Thoracic aorta (tissue), 2 donors: ENCODE measurements at places on chromosomes 11 and 22.
A peak's percentile ranks its signal among the peaks of the same experiment; 100 is the strongest.

- no peak for DNase-seq
These were observed 21.8 kb downstream of the MYO7A start for GRCh38 chr11:77149716-77150392.

DNA sequence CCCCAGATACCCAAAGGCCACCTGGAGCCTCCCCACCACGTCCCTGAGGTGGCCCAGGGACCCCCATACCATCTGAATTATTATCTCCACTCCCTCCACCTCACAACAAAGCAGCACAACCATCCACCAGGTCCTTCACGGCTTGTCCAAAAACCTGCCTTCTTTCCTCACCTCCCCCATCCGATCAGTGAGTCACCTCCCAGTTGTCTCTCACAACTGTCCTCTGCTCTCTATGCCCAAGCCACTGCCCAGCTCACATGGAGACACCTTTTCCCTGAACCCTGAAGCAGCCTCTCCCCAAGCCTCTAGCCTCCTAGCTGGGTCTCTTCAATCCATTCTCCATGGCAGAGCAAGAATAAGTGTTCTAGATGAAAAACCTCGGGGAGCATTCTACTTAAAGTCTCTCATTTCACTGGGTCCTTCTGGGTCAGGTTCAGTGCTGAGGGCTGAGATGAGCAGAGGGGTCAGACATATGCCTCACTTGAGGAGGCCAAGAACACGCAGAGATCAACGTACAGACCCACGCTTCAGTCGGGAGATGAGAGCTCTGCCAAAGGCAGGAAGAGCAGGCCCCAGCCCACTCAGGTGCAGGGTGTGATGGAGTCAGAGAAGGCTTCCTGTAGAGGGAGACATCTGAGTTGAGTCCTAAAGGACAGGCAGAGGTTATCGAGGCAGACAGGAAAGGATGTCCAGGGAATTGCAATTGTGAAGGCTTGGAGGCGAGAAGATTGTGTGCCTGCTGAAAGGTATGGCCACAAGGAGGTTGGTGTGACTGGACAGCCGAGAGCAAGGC lies 74.7 kb downstream of the PDE2A start:
- no peak for DNase-seq

DNA sequence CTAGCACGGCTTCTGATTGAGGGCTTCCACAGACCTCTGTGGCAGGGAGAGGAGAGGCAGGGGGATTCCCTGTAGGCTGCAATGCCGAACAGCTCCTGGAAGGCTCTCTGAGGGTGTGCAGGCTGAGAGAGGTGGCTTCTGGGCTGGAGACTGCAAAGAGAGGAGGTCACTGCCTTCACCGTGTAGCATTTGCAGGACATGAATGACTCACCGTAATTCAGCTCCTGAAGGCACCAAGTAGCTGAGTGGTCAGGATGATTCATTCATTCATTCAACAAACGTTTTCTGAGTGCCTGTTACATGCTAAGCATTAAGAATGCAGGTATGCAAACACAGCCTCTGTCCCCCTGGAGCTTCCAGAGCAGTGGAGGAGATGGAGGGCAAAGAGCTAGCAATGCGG lies 18.0 kb upstream of the EIF3D start:
- DNase-seq: no peak

DNA sequence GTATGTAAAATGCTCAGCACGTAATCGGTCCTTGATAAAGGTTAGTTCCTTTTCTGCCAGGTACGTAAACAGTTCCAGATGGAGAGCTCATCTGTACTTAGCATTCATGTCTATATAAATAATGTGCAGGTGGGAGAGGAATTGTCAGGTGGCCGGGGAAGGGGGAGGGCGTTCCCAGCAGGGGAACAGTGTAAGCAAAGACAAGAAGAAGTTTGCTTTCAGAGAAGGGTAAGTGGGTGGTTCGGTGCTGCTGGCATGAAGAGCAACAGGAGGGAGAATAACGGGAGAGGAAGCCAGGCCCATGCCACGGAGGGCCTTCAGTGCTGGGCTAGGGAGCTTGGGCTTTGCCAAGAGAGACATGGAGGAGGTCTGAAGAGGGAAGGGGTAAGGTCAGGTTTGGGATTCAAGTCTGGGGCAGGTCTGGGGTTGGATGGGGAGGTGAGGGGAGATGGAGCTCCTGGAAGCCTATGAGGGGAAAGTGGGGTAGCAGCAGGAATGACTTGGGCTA lies 11.4 kb upstream of the WNT11 start:
- DNase-seq: no peak

GRCh38 chr11:10438458-10438857 lies 16.6 kb upstream of the AMPD3 start:
- DNase-seq: no peak

GRCh38 chr11:12377824-12378593 lies 638 bp downstream of the PARVA start:
- DNase-seq: peak; percentile 32

DNA sequence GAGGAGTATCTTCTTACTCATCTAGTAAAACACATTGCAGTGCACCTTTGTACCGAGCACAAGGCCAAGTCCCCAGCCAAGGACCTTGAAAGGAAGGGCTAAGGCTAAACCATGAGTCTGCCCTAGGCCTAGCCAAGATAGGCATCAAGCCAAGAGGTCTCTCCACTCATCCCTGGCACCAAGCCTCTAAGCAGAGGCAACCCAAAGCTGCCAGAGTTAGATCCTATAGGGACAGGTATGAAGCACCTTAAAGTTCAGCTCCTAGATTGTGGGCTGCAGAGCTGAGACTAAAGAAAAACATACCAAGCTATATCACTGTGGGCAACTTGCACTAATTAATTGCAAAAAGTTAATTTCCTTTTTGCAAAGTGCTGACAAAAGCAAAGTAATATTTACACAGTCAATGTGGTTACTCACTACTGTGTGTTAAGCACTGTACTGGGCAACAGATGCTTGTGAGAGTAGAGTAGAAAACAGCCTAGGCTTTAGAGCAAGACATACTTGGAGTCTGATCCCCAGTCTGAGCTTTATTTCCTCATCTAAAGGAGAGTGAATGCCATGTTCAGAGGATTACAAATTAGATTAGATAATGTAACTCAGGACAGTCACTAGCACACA lies 7.2 kb downstream of the COA4 start:
- no peak for DNase-seq

DNA sequence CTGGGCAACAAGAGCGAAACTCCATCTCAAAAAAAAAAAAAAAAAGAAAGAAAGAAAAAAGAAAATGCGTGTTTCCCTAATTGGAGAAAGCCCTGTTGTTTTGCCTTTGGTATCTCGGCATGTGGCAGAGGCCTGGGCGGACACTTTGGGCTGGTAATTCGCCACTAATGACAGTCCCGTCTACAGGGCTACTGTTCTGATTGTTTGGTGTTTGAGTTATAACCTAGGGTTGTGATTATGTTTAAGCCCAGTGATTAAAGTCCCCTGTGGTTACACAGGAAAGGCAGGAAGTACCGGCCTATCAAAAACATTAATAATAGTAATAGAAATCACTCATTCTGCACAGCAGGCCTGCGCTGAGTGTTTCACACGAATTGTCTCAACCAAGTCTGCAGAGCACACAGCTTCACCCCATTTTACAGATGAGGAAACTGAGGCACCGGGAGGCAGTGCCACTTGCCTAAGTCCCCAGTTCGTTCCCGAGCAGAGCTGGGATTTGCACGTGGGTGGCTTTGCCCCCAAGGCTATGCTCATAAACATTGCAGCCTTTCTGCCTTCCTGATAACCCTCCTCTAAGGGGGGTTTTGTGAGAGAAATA lies 39.1 kb upstream of the GRAMD4 start:
- DNase-seq: no peak

DNA sequence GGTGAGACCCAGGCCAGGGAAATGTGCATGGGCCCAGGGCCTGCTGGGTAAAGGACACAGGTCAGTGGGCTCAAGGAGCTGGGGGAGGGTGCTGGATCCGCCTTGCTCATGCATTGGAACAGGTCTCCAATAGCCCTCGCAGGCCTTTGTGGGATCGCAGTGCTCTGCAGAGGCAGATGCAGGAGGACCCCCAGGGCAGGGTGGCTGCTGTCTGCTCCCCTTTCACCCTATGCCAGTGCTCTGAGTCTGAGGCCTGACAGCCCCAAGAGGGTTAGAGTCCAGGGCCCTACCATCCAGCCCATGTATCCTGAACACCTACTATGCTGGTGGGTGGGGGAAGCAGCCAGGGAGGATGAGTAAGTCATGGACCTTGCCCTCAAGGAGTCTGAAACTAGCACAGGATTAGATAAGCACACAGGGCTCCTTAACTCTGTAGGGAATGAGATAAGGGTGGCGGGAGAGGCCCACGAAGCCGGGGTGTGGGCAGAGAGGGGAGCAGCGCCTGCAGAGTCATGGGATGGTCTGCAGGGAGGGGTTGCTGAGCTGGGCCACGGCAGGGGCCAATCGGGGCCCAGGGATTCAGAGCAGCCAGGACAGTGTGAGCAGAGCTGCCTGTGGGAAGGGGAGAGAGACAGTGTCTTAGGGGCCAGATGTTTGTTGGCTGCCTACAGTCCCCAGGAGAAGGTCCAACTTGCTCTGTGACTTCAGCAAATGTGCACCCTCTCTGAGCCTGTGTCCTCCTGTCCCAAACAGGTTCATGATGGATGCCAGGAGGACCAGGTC lies 10.5 kb upstream of the EHD1 start:
- DNase-seq: no peak

DNA sequence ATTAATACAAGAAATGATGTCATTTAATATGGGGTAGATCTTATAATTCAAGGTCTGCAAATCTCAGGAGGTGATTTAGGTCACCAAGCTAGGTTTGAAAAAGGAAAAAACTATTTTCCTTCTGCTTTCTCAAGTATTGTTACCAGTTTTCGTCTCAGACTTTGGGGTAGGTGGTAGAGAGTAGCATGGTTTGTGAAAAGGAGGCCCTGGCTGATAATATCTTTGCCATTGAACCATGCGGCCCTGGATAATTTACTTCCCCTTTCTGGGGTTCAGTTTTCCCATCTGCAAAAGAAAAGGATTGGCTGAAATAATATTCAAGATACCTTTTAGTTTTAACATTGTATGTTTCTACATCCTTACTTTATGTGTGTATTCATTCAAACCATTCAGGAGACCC lies 92.1 kb downstream of the WNT11 start:
- DNase-seq: no peak

- no peak for DNase-seq
These were observed 113.1 kb downstream of the CADM1 start for GRCh38 chr11:115391160-115391559.

- no peak for DNase-seq
These were observed 45.9 kb upstream of the SYT7 start for GRCh38 chr11:61626580-61627380.

DNA sequence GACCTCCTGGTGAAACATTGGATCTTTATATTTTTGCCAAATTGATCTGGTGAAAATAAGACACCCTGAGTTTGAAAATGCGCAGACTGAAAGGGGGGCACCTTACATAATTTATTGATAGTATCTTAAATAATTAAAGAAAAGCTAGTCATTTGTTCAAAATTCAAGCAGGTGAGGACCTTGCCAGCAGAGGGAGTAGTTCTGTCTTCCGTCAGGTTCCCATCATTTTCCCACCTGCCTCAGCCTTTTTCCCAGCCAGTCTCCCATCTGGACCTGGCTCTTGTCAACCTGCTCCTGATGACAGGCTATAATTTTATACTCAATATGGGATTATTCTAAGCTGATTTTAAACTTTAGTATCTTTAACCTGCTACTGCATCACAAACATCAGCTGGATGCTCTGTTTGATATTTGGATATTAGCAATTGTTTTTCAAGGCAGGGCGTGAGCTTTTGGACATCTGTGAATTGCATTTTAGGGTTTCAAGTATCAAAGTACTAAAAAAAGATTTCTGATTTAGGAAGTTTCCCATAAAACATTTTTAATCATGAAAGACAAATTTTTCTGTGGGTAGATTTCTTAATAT lies 132.0 kb downstream of the ELP4 start:
- no peak for DNase-seq

GRCh38 chr11:31763296-31763695 lies 47.8 kb downstream of the PAX6 start:
- DNase-seq: no peak

DNA sequence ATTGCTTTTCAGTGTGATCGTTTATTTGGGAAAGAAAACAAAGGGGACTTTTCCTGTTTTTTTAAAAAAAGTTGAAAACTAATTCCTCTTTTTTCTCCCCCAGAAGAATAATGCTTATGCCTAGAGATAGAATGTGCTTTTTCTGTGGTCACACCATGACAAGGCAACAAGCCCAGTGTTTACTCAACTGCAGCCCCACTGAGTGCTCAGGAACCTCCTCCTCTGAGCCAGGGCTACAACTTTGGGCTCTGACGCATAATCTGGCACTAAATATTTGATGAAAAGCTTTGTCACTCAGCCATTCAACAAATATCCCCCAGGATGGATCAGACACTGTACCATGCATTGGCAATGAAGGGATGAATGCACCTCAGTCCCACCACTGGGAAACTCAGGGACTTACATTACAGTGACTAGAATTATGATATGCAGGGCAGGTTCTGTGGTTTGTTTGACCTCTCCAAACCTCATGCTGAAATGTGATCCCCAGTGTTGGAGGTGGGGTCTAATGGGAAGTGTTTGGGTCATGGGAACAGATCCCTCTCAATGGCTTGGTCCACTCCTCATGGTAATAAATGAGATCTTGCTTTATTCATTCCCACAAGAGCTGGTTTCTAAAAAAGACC lies 155.9 kb downstream of the CCDC34 start:
- no peak for DNase-seq

GRCh38 chr22:43432883-43433415 lies 21.1 kb downstream of the MPPED1 start:
- no peak for DNase-seq

DNA sequence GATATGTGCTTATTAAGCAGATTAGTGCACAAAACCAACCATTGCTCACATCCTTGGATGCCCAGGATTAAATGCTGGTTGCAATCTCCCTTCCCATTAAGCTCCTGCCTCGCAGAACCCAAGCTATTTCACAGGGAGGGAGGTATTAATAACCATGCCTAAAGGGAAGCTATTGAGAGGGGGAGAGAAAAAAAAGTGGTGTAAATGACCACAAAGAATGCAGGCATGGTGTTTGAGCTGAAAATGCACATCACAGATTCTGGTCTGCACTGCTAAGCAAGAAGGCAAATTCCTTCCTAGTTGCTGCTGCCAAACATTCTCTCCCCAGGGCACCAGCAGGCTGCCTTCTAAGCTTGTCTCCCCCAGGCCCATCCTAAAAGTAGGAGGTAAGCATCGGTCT lies 92.0 kb upstream of the ISX start:
- no peak for DNase-seq

- no peak for DNase-seq
These were observed 127.4 kb downstream of the SPON1 start for GRCh38 chr11:14089690-14090462.

GRCh38 chr11:116333001-116333535 lies 439.7 kb downstream of the BUD13 start:
- DNase-seq: no peak

DNA sequence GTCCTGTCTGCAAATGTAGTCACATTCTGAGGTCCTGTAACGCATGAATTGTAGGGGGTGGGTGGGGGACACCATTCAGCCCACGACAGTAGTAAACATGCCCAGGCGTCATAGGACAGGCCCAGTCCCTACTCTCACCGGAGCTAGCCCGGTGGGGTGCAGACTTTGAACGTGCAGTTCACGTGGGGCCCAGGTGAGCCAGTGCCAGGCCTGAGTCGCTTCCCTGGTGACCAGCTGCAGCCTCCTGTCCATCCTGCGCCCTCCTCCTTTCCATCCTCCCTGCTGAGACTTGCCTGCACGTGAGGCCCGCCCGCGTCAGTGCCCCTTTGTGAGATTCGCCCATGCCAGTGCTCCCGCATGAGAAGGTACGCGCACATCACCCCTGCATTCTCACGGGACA lies 116.8 kb downstream of the WNT7B start:
- DNase-seq: no peak

- DNase-seq: no peak
These were observed 63.2 kb downstream of the PACS1 start for GRCh38 chr11:66133216-66133775.
